Tracheal epithelial cell (primary cell): ENCODE measurements at places on chromosomes 5 and 9. TPM values are rescaled to one million over a fixed set of nuclear protein-coding genes. Genes with fewer than 3 reads are reported as not detected.

Gene ARSI
- total RNA-seq = 14.9 and 29.6 TPM in 2 replicates

Gene TRIM32
- 13.2 and 16.4 TPM in 2 replicates for total RNA-seq

Gene SPATA31C1
- not detected in 2 replicates for total RNA-seq

Gene FAT2
- 88.4 and 139 TPM in 2 replicates for total RNA-seq

Gene IRF1
- total RNA-seq = 3.6 and 12.8 TPM in 2 replicates

Gene C5orf58
- not detected in 2 replicates for total RNA-seq
